ENCODE measurements at places on chromosomes 1 and 21.

DNA sequence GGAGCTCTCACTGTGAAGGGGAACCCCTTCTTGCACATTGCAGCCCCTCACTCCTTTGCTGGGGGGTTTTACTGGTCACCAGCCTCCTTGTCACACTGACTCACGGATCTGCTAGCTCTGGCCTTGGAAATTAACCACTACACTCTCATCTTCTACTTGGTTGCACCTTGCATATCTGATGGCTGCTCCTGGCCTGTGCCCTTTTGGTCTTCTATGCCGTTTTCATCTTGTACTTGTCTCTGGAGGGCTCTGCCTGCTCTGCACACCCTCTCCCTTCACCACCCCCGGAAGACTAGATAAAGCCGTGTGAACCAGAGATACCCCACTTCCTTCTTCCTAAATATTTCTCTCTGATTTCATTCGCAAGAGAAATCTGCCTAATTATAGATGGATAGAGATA lies 44.6 kb downstream of the CD247 start:
- no peak for DNase-seq

DNA sequence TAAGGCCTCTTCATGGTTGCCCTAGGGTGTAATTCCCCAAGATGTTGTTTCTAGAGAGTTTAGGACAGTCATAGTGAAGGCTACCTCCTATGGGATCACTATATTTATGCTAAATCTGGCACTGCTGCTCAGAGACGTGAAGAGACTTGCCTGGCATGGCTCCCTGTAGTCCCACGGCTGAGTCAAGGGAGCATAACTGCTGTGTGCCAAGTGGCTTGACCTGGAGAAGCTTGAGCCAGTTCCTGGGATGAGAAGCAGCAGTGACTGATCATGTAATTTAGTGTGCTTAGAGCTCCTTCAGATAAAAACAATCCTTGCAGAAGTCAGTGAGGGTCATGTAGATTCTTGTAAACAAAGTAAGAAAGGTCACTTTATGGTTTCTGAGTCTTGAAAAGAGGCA lies 68.9 kb upstream of the TSPAN2 start:
- DNase-seq = no peak

DNA sequence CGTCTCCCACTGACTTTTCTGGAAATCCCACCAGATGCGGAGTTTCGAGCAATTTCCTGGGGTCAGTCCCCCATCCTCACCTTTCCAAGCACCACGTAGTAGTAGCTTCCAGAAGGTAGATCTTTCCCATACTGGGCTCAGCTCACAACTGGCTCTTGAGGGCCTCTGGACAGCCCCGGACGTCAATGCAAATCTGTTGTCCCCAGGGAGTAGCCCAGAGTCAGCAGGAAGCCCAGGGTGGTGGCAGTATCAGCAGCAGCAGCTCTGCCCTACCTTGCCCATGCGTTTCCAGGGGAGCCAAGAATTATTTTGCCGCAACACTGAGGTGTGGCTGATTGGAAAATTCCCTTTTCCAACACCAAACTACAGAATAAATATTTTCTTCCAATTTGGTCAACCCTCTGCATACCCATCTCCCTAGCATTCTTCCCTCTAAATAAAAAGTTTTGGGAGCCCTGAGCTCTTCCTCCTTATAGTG lies 70.3 kb downstream of the CD46 start:
- DNase-seq = no peak

- no peak for DNase-seq
Observed at GRCh38 chr1:54816130-54816529, 15.0 kb upstream of the TTC22 start.

- no peak for DNase-seq
Observed at GRCh38 chr1:62589321-62589720, 8.0 kb upstream of the ANGPTL3 start.

- no peak for DNase-seq
Observed at GRCh38 chr1:27399251-27400025, 7.0 kb downstream of the GPR3 start.
